ENCODE measurements at places on chromosomes 2 and 18. TPM values are rescaled to one million over a fixed set of nuclear protein-coding genes. Genes with fewer than 3 reads are reported as not detected.

Gene TMEM178A
- total RNA-seq = 26.8 TPM

Gene FAM237A
- not detected for total RNA-seq

Gene GLI2
- 8.9 TPM for total RNA-seq

Gene XPO1
- 490 TPM for total RNA-seq

Gene GRP
- total RNA-seq = not detected

Gene RETSAT
- total RNA-seq = 16.0 TPM

Gene TMEM17
- 2.6 TPM for total RNA-seq

Gene NDUFV2
- total RNA-seq = 80.8 TPM

Gene MAP3K19
- 3.1 TPM for total RNA-seq

Gene ST8SIA5
- total RNA-seq = 9.4 TPM

Gene CDKL4
- total RNA-seq = 5.6 TPM

Gene SLC35G4
- total RNA-seq = not detected

Gene ASPRV1
- total RNA-seq = 5.6 TPM

Gene POTEI
- total RNA-seq = 0.27 TPM

Gene DYNAP
- not detected for total RNA-seq

Gene LOXL3
- 7.0 TPM for total RNA-seq

Gene SERPINB5
- not detected for total RNA-seq

Gene RPE
- 73.0 TPM for total RNA-seq

Gene CRYGC
- total RNA-seq = not detected

Gene MREG
- 8.8 TPM for total RNA-seq

Gene HOXD9
- not detected for total RNA-seq

Gene ANO7
- 0.54 TPM for total RNA-seq

Gene SLC9A2
- total RNA-seq = 0.36 TPM

Gene EGR4
- total RNA-seq = 0.09 TPM

Gene CYBRD1
- total RNA-seq = 16.3 TPM

Gene DES
- 2.0 TPM for total RNA-seq

Gene FOXI3
- total RNA-seq = 0.36 TPM

Gene IL18R1
- total RNA-seq = 0.09 TPM

Gene AQP12A
- not detected for total RNA-seq

All from cerebellum (tissue), 4 donors.